ENCODE measurements at places on chromosomes 6 and 20. TPM values are rescaled to one million over a fixed set of nuclear protein-coding genes. Genes with fewer than 3 reads are reported as not detected.

DNA sequence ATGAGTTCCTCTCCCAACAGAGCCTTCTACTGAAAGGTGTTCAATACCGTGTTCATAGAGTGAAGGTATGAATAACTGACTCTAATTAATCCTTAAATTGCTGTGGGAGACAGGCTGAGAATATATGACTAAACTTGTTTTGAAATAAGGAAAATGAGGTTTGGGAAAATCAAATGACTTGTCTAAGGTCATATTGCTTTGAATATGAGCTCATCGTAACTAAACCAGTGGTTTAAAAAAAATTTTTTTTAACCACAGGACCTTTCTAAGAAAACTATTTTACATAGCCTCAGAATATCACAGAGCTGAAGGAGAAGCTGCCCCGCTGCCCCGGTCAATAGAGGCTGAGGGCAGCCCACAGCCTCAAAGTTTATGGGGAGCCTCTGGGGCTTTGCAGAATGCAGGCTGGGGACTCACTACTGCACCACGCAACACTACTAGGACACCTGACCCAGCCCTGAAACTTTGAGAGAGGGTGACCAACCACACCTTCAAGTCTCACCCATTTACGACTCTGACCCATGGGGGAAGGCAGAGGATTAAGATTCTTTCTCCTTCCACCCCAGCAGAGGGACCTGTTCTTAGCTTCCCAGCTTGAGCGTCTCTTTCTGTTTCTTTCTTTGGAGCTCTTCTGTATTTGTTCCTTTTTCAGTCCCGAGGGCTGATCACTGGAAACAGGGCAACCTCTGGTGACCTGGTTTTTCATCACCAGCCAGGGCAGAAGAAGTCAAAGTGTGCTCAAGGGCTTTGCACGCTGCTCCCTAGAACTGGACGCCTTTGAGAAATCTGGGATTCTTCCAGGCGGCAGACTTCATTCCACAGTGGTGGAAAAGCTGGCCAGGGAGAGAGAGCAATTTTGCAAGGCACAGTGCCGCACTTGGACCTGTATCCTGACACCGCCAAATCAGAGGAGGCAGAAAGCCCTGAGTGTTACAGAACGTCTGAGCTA is 220.2 kb downstream of the ATXN1 start:
- DNase-seq, result no peak
- no peak overlapping the region for H3K4me3 ChIP-seq
- H3K27me3 ChIP-seq, result no peaks in the 10 kb centered on the region
- H3K36me3 ChIP-seq, result no peaks in the 10 kb centered on the region
- no peak overlapping the region for H3K27ac ChIP-seq

- H3K27ac ChIP-seq, result no peak overlapping the region
- no peak for DNase-seq
- peaks cover 18% of the 10 kb centered on the region for H3K4me1 ChIP-seq
- H3K4me3 ChIP-seq, result peak overlapping the region; percentile 32
- H3K27me3 ChIP-seq, result no peaks in the 10 kb centered on the region
Observed at GRCh38 chr6:48068278-48069251, 42.4 kb downstream of the PTCHD4 start.

CRISP3 gene
- total RNA-seq, result 0.33 TPM

OR2B6 gene
- not detected for total RNA-seq

DNA sequence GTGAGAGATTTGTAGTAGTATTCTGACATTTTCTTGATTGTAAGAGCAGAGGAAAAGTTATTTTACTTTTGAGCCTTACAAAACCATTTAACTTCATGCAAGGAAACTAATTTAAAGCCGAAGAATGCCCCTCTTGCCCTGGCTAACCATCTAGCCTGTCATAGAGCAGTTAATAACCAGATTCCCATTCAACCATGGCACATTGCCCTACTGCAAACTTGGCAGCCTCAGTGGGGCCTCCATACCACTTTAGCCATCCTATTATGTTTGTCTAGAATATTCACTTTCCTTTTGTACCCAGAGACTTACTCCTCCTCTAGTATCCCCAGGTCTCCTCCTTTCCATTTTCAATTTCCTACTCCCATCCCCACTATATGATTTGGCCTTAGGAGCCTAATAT is 230.9 kb downstream of the TBC1D7 start:
- no peak for DNase-seq
- no peaks in the 10 kb centered on the region for H3K36me3 ChIP-seq
- H3K27ac ChIP-seq, result no peak overlapping the region

GRCh38 chr20:48667481-48667880 is 160.3 kb downstream of the PREX1 start:
- no peak overlapping the region for H3K27ac ChIP-seq
- peaks cover 14% of the 10 kb centered on the region for H3K36me3 ChIP-seq
- H3K4me1 ChIP-seq, result no peaks in the 10 kb centered on the region

DNA sequence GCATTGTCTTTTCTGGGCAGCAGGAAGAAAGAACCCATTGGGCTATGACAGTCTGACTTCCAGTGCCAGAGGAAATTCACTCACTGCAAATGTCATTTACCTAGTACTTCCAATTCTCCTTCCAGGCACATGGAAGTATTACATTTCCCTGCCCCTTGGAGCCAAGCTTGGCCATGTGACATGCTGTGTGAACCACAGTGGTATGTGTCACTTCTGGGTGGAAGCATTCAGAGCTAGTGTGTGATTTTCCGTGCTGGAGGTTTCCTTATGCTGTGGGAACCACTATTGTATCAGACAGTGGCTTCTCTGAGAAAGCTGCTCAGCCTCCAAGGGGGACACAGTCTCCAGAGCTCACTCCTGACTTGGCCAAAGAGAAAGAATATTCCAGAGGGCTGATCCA is 387.6 kb downstream of the CDC5L start:
- H3K27me3 ChIP-seq, result no peaks in the 10 kb centered on the region
- H3K36me3 ChIP-seq, result no peaks in the 10 kb centered on the region
- no peak for DNase-seq
- H3K4me3 ChIP-seq, result no peak overlapping the region
